ENCODE measurements at places on chromosomes 6 and 20. TPM values are rescaled to one million over a fixed set of nuclear protein-coding genes. Genes with fewer than 3 reads are reported as not detected.

Gene OR2J3
- not detected for total RNA-seq

Gene CLIC5
- not detected for total RNA-seq

Gene EMILIN3
- total RNA-seq = under 0.01 TPM

Gene OR14J1
- not detected for total RNA-seq

Gene NMBR
- total RNA-seq = not detected

Gene TMEM217
- 2.0 TPM for total RNA-seq

Gene ARMC2
- total RNA-seq = 1.7 TPM

Gene PTK6
- not detected for total RNA-seq

Gene DSP
- not detected for total RNA-seq

Gene CD83
- 3.7 TPM for total RNA-seq

Gene FAM209B
- total RNA-seq = not detected

Gene PHIP
- 6.6 TPM for total RNA-seq

Gene ASIP
- total RNA-seq = not detected

Gene PRDM13
- total RNA-seq = not detected

Gene ECT2L
- not detected for total RNA-seq

Gene MLIP
- total RNA-seq = not detected

Gene SCUBE3
- 35.5 TPM for total RNA-seq

Gene VGLL2
- total RNA-seq = not detected

Gene TFAP2B
- total RNA-seq = not detected

Gene IL17A
- total RNA-seq = not detected

Gene ROS1
- total RNA-seq = 1.2 TPM

Gene SLC17A9
- 26.1 TPM for total RNA-seq

Gene SLC16A10
- not detected for total RNA-seq

Gene HLA-DRA
- not detected for total RNA-seq

Gene CST2
- not detected for total RNA-seq

Gene RNF182
- total RNA-seq = 3.9 TPM

Gene SEMG1
- not detected for total RNA-seq

Gene BFSP1
- 2.3 TPM for total RNA-seq

Gene EYS
- under 0.01 TPM for total RNA-seq

Gene F13A1
- not detected for total RNA-seq

Gene CRYBG1
- 16.1 TPM for total RNA-seq

Gene COL12A1
- total RNA-seq = 311 TPM

Gene TUBE1
- 21.0 TPM for total RNA-seq

Gene SLC44A4
- not detected for total RNA-seq

Measured in myometrial cell (primary cell).